ENCODE measurements at places on chromosomes 3 and 15.
A peak's percentile ranks its signal among the peaks of the same experiment; 100 is the strongest.

DNA sequence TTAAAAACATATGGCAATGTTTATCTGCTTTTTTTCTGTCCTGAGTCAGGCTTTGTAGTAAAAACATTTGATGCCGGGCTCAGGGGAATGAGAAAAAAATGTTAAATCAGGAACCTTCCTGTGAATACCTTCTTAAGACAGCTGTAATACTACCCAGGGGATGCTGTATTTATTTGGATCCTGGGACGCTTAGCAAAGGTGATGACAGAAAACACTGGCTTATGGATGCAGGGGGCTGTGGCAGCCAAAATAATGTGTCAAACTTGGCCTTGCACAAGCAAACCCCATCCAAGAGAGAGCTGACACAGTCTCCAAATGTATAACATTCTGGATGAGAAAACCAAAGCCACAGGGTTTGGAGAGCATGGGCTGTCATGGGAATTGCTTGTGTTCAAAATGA lies 438.2 kb upstream of the PROK2 start:
- no peak for DNase-seq

- DNase-seq, result peak; percentile 80
Measured at GRCh38 chr3:171284308-171285075, 175.7 kb downstream of the TNIK start.

- peak; percentile 57 for DNase-seq
Measured at GRCh38 chr3:9067352-9067975, 104.2 kb upstream of the RAD18 start.

GRCh38 chr15:92922418-92923002 lies 22.4 kb downstream of the CHD2 start:
- no peak for DNase-seq

DNA sequence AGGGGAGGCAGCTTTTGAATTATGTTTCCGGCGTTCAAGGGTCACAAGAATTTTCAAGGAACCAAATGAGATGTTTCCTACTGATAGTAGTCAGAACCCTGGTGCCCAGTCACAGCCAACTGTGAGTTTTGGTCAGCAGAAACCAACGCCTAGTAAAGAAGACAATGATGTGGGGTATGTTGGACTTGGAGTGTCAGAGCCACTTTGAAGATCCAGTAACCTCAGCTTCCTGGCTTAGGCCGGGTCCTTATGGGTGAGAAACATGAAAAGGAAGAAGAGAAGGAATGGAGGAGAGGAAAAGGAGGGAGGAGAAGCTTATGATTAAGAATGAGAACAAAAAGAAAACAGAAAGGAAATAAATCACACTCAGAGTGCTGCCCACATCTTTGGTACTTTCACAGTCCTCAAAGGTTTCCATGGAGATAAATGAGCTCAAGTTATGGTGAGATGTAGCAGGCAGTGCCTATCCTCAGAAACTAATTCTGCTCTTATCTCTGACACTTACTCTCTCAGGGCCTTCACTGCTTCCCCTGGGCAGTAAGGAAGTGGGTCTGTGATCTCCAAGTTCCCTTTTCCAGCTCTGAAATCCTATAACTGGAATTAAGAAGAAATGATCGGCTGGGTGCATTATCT lies 2.0 kb upstream of the MCF2L2 start:
- DNase-seq, result peak; percentile 76

DNA sequence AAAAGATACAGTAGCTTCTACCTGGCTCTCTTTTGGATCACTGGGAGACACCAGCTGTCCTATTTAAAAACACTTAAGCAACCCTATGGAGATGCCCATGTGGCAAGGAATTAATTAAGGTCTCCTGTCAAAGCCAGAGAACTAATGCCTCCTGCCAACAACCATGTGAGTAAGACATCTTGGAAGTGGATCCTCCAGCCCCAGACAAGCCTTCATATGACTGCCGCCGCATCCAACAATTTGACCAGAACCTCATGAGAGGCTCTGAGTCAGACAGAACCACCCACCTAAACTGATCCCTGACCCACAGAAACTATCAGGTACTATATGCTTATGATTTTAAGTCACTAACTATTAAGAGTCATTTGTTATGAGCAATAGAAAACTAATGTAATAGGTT lies 22.3 kb downstream of the IFT80 start:
- no peak for DNase-seq

DNA sequence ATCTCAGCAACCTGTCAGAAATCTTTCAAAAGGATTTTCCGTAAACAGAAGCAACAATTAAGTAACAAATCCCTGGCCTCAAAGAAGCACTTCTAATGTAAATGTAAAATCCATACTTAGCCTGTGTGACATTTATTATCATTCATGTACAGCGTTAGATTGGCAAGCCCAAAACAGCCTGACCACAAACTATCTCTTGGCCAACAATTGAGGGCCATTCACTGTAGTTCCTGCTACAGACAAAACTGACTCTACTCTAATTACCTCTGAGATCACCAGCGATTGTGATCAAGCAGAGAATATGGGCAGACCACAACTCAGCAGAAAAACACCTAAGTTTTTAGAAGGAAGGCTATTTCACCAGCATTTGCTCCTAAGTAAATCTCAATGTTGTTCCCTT lies 9.2 kb downstream of the SHQ1 start:
- no peak for DNase-seq

DNA sequence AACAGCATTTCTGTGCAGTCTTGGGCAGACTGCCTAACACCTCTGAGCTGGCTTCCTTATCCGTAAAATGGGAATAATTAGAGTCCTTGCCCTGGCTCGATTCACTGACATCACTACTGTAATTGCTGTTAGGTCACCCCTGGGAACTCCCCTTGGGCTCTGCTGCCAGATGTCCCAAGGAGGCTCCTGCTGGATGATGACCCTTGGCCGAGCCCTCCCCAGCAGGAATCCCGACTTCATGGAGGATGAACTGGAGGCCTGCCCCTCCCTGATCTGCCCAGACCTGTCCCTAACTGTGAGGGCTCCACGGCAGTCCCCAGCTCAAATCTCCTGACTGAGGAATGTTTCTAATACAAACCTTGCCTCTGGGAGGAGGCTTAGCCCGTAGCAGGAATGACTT lies 18.0 kb downstream of the ESYT3 start:
- no peak for DNase-seq

- DNase-seq, result no peak
Measured at GRCh38 chr3:81707996-81708395, 53.4 kb downstream of the GBE1 start.

DNA sequence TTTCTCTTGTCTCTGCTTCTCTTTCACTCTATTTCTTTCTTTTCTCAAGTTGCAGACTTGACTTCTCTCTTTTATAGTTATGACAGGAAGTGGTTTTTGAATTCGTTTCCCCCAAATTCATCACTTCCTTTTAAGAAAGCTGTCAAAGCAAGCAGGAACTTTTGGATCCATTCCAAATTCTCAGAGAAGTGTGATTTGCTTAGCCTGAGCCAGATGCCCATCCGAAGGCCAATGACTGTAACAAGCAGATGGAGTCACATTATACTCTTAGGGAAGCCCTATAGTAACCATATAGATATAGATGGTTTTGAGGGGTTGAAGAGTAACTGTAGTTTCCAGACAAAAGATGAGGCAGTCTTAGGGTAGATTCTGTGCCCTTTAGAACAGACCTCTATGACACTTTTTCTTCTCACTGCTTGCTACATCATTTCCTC lies 592.0 kb upstream of the KCNMB2 start:
- peak; percentile 3 for DNase-seq

DNA sequence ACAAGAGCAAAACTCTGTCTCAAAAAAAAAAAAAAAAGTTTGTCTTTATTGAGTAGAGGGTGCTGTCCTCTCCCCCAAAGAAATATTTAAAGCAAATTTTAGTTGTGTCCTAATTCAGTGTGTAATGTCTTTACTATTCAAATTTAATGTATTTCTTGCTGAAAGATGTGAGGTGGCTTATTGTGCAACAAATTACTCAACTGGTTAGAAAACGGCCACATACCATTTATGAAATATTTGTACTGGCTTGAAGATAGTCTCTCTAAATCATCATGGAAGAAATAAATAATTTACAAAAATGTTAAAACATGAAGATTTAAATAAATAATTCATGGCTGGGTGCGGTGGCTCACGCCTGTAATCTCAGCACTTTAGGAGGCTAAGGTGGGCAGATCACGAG lies 63.0 kb downstream of the SLTM start:
- no peak for DNase-seq

DNA sequence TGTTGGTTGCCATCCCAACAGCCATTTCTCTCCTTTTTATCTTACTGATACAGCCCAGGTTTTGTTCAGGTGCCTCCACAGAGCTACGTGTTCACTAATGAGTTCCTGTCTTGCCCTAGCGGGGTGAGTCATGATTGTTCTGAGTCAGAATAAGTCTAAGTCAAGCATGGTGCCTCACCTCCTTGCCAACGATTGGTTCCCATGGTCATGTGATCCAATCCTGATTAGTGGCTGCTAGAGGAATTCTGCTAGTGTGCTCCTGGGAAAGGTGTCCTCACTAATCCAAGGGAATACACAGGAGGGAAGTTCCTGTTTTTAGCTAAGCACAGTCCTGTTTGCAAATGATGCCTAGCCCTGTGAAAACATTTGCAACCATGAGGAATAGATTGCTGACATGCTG lies 99.8 kb downstream of the NSUN3 start:
- DNase-seq, result peak; percentile 42

DNA sequence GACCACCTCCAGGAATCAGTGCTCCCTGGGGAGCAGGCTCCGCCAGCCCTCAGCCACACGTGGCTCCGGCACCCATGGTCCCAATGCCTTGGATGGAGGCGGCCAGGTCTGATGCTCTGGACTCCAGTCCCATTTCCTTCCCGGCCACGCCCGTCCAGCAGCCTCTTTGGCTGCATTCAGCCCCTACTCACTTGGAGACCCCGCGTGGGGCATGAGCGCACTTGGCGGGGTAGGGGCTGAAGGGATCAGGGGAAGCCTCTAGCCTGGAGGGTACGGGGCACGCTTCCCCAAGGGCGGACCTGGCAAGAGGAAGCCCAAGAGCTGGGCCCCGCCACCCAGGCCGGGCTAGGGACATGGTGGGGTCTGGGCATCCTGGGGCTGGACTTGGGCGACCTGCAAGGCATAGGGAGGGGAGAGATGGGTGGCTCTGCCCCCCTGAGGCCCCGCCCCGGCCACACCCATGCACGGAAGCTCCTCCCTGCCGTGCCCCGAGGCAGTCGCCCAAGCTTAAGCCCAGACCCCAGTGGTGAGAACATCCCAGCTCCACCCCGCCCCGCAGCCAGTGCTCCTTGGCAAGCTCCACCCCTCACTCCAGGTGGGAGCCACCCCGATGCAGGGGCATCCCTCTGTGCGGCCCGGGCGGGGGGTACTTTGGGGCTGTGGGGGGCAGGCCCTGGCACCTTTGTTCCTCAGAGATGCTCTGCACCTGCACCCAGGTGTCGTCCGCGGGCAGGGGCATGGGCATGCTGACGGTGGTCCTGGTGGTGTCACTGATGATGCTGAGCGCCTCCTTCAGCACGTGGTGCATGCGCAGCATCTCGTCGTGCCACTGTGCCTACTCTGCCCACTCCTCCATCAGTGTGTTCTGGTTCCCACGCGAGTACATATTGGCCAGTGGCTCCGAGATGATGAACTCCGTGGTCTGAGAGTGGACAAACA lies 163.5 kb downstream of the GOLGA6L4 start:
- DNase-seq, result no peak

GRCh38 chr3:42336103-42336502 lies 70.1 kb upstream of the CCK start:
- DNase-seq, result no peak

- no peak for DNase-seq
Measured at GRCh38 chr3:89306540-89306939, 199.1 kb downstream of the EPHA3 start.

- DNase-seq, result no peak
Measured at GRCh38 chr15:81752546-81752942, 293.3 kb downstream of the MEX3B start.

DNA sequence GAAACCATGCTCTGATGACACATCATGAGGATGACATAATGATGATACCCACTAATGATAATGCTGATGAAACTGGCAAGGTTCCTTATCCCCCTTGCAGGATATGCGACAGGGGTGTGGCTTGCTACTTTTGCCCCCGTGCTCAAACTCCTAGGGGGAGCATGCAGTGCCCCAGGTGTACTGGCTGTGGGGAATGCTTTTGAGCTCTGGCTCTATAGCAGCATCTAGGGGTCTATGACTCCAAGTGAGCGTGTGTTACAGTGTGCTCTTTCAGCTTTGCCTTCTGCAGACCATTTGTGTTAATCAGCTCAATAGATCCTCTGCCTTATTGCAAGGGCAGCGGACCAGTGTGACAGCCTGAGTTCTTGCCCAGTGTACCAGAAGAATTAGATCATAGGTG lies 1239.5 kb downstream of the SI start:
- no peak for DNase-seq

DNA sequence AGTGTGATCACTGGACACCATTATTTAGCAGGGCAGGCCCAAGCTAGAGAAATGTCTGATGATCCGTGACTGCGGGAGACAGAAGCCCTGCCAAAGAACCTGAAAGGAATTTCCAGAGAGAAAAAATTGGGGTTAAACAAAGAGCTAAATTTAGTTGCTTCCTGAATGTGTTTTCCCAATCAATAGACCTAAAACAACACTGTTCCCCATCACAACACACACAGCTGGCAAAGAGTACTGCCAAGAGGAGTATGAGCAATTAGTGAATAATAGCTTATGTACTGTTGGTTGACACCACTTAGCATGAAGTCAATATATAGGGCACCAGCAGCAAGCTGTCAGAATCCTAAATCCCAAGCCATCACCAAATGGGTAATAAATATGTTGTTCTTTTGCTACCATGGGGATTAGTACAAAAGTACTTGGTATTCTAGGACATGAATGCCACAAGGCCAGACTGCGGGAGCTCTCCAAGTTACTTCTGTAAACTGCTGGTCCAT lies 35.7 kb downstream of the CLK3 start:
- DNase-seq, result no peak

DNA sequence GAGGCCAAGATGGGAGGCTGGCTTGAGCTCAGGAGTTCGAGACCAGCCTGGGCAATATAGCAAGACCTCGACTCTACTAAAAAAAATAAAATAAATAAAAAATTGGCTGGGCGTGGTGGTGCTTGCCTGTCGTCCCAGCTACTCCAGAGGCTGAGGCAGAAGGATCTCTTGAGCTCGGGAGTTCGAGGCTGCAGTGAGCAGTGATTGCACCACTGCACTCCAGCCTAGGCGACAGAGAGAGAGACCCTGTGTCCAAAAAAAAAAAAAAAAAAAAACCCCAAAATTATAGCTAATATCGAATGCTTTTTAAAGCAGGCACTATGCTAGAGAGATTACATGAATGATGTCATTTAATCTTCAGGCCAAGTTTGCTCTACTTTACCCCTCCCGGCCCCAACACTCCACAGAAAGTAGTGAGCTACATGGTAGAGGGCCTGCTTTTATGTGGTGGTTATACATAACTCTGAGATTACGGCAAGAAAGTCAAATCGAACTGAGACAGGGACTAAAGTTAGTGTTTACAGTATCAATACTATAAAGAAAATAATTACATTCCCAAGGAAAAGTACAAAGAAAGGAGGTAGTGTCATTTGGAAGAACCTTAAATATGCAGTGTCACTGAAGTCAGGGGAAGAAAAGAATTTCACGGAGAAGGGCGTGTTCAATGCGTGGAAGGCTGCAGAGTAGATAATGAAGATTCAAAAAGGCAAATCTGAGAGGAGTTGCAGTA lies 1.1 kb downstream of the ADPGK start:
- DNase-seq, result no peak
